ENCODE measurements at places on chromosomes 1 and 21.

DNA sequence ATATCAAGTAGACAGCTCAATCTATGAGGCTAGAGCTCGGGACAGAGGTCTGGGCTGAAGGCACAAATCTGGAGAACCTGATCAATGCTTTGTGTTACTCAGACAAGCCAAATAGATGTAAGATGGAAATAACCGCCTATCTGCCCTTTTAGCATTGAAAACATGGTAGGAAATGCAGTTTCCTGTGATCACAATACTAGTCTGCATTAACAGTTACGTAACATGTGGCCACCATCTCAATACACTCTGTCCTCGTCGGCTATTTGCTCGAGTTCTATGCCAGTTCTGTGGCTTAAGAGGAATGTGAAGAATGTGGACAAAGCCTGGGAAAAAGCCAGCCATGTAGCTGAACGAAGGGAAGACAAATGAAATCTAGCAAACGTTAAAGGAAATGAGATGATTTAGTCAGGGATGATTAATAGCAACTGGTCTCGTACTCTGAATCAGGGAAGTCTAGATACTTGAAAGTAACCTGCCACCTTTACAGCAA lies 73.3 kb downstream of the HSF2BP start:
- no peak for DNase-seq

DNA sequence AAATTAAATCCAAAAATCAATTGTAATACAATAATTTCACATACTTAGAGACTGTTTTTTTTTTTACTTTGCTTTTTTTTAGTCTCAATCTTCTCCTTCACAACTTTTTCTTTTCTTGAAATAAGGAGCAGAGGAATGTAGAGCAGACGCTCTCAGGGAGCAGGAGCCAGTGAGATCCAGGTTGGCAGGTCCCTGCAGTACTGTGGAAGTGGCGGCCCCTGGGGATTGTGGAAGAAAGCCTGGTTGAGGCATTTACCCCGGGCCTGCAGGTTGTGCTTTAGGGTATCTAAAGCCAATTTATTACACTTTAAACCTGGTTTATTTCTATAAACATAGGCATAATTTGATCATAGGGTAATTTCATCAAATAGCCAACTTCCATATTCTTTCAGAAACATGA lies 748 bp upstream of the OR2AJ1 start:
- DNase-seq = peak; percentile 13

DNA sequence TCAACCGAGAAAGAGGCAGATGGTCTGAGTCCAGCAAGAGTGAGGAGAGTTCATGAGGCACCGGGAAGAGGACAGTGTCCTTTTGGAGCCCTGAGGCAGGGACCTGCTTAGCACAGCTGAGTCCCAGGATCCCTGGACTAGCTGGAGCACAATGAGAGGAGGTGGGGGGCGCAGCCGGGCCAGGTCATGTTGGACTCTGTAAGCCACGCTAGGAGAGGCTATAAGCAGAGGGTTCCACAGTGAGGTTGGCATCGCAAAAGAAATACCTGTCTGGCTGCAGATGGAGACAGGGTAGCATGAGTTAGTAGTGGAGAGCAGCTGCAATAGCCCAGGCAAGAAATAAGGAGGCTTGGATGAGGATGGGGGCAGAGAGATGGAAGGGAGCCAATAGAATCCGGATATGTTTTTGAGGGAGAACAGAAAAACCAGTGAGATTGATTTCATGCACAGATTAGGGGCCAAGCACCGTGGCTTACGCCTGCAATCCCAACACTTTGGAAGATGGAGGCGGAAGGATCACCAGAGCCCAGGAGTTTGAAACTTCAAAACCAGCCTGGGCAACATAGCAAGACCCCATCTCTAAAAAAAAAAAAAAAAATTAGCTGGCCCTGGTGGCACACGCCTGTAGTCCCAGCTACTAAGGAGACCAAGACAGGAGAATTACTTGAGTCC lies 98.2 kb downstream of the DHRS3 start:
- DNase-seq = no peak

GRCh38 chr1:98849969-98850636 lies 154.6 kb downstream of the PLPPR5 start:
- DNase-seq = no peak

GRCh38 chr1:39818482-39818881 lies 29.8 kb upstream of the BMP8B start:
- DNase-seq = no peak

Measured in SK-N-DZ (cell line).